ENCODE measurements at places on chromosomes 13 and 19. TPM values are rescaled to one million over a fixed set of nuclear protein-coding genes. Genes with fewer than 3 reads are reported as not detected.

DNA sequence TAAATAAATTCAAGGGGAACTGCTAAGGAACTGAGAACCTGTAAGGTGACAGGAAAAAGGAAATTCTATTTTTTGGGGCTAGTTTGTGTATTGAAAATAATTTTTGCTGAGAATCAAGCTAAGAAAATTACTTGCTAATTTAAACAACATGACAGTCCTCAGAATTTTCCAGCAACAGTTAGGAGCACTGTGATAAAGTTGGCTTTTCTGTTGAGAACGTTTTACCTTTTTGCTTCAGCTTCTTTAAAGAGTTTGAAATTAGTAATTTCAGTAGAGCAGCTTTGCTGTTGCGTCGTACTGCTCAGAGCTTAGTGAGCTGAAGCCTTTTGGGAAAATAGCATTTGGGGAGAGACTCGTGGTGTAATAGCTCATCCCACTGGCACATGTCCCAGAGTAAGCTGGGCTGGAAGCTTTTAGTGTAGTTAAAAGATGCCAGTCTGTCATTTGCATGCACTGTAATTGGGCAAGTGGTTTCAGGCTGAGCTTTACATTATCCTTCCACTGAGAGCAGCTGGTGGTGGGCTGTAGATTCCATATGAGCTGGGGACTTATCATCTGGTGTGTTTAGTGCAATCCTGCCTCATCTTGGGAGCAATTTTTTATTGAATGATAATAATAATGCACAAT is 69.8 kb downstream of the LRCH1 start:
- H3K4me1 ChIP-seq: peaks cover 57% of the 10 kb centered on the region
- H3K27me3 ChIP-seq: no peaks in the 10 kb centered on the region
- no peak for DNase-seq
- H3K4me3 ChIP-seq: no peak overlapping the region
- no peaks in the 10 kb centered on the region for H3K36me3 ChIP-seq

DNA sequence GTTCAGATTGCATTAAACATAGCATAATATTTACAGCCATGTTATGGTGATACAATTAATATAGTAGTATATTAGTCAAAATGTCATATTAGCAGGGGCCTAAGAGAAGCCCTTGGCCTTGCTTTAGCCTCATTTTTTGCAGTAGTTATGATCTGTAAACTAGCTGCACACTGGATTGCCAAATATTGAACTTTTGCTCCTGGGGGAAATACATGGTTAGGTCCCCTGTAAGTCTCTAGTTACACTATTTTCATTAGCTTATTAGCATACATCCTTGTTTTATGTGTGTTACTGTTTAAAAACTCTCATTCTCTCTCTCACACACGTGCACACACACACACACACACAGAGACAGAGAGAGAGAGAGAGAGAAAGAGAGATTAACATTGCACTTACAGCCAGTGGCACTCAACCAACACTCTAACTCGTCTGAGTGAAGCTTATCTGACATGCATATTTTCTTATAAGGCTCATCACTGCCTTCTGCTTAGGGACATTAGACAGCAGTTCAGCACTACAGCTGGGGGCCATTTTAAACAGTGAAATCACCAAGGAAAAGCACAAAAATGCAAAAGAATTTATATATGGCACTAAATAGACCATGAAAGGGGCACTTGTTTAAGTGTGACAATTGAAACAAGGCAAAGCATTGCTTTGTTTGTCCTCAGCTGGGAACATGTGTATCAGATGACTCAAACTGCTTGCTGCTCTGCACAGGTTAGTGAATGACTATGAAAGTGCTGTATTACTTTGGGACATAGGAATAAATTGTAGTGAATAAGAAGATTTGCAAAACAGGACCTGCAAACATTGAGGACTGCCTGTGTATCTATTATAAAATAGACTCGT is 278.7 kb downstream of the GPC6 start:
- no peaks in the 10 kb centered on the region for H3K36me3 ChIP-seq
- DNase-seq: no peak
- H3K27ac ChIP-seq: no peak overlapping the region
- H3K4me3 ChIP-seq: no peak overlapping the region
- H3K4me1 ChIP-seq: no peaks in the 10 kb centered on the region
- H3K27me3 ChIP-seq: no peaks in the 10 kb centered on the region

GRCh38 chr13:98493042-98493712 is 83.7 kb downstream of the STK24 start:
- H3K27ac ChIP-seq: peak overlapping the region; percentile 3
- DNase-seq: no peak
- peaks cover 13% of the 10 kb centered on the region for H3K36me3 ChIP-seq
- H3K4me3 ChIP-seq: no peak overlapping the region
- H3K27me3 ChIP-seq: no peaks in the 10 kb centered on the region

DNA sequence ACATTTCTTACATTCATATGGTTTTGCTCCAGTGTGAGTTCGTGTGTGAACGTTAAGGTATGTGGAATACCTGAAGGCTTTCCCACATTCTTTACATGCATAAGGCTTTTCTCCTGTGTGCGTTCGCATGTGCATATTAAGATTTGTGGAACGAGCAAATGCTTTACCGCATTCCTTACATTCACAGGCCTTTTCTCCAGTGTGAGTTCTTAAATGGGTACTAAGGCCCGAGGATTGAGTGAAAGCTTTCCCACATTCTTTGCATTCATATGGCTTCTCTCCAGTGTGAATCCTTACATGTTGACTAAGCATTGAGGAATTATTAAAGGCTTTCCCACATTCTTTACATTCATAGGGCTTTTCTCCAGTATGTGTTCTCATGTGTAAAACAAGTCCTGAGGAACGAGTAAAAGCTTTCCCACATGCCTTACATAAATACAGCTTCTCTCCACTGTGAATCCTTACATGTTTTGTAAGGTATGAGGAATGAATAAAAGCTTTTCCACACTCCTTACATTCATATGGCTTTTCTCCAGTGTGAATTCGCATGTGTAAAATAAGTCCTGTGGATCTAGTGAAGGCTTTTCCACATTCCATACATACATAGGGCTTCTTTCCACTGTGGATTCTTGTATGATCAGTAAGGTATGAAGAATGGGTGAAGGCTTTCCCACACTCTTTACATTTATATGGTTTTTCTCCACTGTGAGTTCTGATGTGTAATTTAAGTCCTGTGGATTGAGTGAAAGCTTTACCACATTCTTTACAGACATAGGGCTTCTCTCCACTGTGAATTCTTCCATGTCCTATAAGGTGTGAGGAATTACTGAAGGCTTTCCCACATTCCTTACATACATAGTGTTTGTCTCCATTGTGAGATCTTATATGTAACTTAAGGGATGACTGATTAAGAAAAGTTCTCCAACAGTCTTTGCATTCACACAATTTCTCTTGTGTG is 10.7 kb downstream of the ZNF846 start:
- no peak for DNase-seq
- no peak overlapping the region for H3K27ac ChIP-seq
- H3K27me3 ChIP-seq: no peaks in the 10 kb centered on the region
- no peaks in the 10 kb centered on the region for H3K4me1 ChIP-seq

- no peak overlapping the region for H3K27ac ChIP-seq
- no peak for DNase-seq
- H3K4me1 ChIP-seq: peaks cover 3% of the 10 kb centered on the region
- peaks cover 47% of the 10 kb centered on the region for H3K27me3 ChIP-seq
- H3K4me3 ChIP-seq: peak overlapping the region; percentile 62
These were observed 663 bp upstream of the SMAD9 start for GRCh38 chr13:36920616-36921185.

GRCh38 chr13:35593651-35594050 is 117.2 kb upstream of the MAB21L1 start:
- H3K36me3 ChIP-seq: no peaks in the 10 kb centered on the region
- no peaks in the 10 kb centered on the region for H3K4me1 ChIP-seq
- H3K27ac ChIP-seq: no peak overlapping the region
- H3K27me3 ChIP-seq: no peaks in the 10 kb centered on the region
- DNase-seq: no peak

DNA sequence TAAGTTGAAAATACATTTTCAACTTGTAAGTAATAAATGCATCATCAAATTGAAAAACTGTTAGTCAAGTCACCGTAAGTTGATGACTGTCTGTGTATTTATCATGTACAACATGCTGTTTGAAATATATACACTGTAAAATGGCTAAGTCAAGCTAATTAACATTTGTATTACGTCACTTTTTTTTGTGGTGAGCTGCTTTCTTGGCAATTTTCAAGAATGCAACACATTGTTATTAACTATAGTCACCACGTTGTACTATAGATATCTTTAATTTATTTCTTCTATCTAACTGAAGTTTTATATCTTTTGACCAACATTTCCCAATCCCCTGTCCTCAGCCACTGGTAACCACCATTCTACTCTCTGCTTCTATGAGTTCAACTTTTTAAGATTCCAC is 57.0 kb downstream of the RBM26 start:
- no peak for DNase-seq
- H3K27ac ChIP-seq: no peak overlapping the region
- H3K4me3 ChIP-seq: no peak overlapping the region
- H3K27me3 ChIP-seq: no peaks in the 10 kb centered on the region

The ZSWIM9 gene
- 7.4 TPM for total RNA-seq

The NLRP9 gene
- total RNA-seq: not detected
